ENCODE measurements at places on chromosomes 2 and 18. TPM values are rescaled to one million over a fixed set of nuclear protein-coding genes. Genes with fewer than 3 reads are reported as not detected.

SERPINB10 gene
- total RNA-seq = not detected

TCF23 gene
- 0.07 TPM for total RNA-seq

CHPF gene
- total RNA-seq = 43.5 TPM

DYSF gene
- 2.4 TPM for total RNA-seq

SERPINB12 gene
- not detected for total RNA-seq

PPP1R1C gene
- not detected for total RNA-seq

LIMS4 gene
- 1.2 TPM for total RNA-seq

ANO7 gene
- 55.0 TPM for total RNA-seq

GPBAR1 gene
- 1.3 TPM for total RNA-seq

ONECUT2 gene
- total RNA-seq = 0.05 TPM

- DNase-seq = no peak
Measured at GRCh38 chr2:110852541-110853263, 120.3 kb downstream of the ACOXL start.

- no peak for DNase-seq
Measured at GRCh38 chr2:58434692-58435091, 193.6 kb upstream of the FANCL start.

- peak; percentile 84 for DNase-seq
Measured at GRCh38 chr2:230170532-230170931, 49.3 kb downstream of the SP110 start.

DNA sequence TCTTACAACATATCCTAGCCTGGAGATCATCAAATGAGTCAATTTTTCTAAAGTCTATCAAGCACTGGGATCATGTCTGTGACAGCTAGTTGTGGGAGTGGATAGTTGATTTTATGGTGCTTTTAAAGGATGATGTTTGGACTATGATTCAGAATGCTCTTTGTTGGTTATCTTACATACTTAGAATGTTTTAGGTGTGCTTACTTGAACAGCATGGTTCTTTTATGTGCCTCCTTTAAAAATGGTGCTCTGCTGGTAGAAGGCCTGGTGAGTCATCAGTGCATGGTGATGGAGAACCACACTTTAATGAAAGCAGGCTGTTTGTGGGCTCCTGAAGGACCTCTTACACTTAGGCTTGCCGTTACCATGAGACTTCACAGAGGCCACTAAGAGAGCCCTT lies 682.7 kb upstream of the FANCL start:
- DNase-seq = no peak

GRCh38 chr2:232817756-232818155 lies 41.4 kb upstream of the KCNJ13 start:
- DNase-seq = no peak

DNA sequence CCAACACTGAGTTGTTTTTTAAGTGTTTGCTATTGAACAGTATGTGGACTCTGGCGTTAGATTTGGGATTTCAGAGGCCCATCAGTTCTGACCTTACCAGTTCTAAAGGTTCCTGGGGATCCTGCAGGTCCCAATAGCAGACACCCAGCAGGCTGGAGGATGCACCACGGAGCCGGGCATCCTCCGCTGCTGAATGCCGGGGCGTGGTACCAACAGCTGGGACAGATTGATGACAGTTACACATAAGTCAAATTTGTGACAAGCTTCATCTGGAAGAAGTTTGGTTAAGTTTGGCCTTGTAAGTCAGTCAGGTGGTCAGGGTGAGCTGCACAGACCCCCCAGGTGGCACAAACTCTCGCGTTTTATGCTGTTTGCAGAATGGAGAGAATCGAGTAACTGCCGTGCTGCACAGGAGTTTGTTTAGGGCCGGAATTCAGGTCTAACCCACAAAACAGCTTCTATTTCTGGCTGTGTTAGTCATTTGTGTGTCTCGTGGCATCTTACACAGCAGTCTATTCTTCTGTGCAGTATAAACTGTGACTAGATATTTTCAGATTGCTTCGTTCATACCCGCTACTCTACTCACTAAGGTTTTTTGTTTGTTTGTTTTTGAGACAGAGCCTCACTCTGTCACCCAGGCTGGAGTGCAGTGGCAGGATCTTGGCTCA lies 19.2 kb downstream of the CTDP1 start:
- no peak for DNase-seq

DNA sequence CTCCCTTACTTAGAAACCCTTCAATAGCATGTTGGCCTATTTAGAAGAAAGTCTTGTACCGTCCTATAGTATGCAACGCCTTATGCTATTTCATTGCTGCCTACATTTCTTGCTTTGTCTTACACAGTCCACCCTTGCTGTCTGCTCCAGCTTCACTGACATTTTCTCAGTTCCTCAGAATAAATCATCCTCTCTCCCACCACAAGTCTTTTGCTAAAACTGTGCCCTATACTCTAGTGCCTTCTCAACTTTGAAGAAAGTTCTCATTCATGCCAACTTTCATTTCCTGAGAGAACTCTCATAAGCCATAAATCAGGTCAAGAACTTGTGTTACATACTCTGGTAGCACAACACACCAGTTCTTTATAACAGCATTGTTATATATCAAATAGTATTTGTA lies 54.3 kb upstream of the COL3A1 start:
- DNase-seq = no peak

DNA sequence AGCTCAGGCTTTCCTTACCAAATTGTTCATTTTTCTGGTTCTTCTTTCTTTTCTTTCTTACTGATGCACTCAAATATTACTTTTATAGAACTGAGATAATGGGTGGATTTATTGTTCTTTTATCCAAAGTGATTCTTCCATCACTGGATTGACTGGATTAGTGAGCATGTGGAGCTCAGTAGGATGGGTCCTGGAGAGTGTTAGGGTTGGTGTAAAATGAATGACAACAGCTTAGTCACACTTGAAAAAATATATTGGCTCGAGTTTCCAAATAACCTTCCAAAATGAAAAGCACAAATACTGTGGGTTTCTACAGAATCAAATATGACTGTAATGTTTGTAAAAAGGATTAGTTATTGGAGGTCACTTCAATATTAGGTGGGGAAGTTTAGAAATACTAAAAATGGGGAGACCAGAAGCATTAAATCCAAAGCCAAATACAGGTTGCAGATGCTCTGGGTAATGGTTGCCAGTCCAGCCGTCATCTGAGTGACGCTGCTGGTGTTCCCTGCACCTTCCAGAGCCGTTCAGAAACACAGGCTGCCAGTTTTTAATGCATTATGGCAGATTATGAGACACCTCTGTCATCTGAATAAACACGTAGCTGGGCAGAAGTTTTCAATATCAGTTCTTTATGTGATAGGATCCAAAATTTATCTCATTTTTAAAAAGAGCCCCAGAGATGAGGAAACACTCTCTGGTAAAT lies 294.8 kb upstream of the NRP2 start:
- no peak for DNase-seq

DNA sequence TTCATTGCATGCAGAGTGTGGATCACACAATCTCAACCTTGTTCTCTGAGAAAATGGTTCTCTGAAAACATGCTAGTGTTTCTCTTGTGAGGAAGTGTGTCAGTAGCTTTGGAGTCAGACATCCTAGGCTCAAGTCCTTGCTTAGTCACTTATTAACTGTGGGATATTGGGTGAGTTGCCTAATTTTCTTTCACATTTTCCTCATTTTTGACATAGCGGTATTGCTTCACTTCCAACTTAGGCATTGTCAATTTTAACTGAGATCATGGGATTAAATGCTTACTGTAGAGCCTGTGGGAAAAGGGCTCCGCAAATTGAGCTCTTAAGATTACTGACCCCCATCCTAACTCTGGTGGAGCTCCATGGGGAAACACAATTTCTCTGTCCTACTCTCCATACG lies 622.2 kb downstream of the CNTNAP5 start:
- DNase-seq = no peak

DNA sequence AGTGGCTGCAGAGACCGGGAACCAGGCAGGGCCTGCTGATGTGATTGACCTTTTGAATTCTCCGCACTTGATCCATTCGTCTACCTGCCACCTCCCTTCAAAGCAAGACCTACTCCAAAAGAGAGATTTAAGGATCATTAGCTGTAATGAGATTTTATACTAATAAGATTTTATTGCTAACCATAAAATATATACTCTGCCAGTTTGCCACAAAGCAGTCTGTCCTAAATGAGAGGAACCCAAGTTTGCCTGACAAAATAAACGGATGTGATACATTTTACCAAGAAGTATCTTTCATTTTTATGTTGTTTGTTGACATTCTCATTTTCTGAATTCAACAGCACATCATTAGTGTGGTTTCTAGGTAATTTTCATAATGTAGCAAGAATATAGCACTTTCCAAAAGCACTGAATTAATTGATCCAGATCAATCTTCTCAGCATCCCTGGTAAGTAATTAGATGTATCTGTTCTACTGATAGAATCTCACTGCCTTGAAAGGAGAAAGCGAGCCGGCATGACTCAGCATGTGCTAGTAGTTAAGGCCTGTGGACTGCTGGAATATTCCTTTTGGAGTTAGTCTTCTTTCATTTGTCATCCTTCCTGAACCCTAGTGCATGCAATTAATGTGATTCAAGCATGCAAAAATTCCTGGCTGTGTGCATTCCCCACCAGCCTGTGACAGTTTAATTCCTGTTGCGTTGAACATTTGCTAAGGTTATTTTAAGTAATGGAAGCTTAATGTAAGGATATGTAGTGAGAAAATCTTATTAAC lies 128.5 kb downstream of the ARL6IP6 start:
- no peak for DNase-seq

GRCh38 chr2:171210864-171211431 lies 50.3 kb upstream of the TLK1 start:
- DNase-seq = no peak

DNA sequence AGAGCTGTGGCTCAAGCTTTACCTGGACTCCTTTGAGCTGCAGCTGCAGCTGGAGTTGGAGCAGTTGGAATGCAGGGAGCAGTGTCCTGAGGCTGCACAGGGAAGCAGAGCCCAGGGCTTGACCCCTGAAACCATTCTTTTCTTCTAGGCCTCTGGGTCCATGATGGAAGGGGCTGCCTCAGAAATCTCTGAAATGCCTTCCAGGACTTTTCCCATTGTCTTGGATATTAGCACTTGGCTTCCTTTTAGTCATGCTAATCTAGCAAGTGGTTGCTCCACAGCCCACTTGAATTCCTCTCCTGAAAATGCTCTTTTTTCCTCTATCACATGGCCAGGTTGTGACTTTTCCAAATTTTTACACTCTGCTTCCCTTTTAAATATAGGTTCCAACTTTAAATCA lies 108.6 kb upstream of the RNF152 start:
- DNase-seq = no peak
